Stimulated activated CD4-positive, alpha-beta T cell treated with anti-CD3 and anti-CD28 coated beads, Interleukin-15, amount 100 ng/mL, for 48 hours (primary cell): ENCODE measurements at places on chromosomes 16 and 17.

DNA sequence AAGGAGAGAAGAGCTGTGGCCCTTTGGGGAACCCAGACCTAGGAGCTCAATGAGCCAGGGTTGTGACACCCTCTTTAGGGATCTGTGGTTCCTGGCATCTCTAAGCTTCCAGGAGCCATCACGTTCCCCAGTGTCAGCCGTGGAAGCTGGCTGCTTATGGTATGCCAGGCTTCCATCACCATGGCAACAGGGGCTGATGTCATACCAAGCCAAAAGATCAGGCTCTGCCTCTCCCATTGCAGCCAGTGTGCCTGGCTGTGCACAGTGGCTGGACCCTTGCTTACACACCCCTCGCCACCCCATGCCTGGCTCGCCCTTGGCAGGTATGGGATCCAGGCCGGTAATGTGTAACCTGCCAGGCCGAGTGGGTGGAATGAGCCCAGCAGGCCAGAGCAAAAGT is 91.1 kb downstream of the SSH2 start:
- no peak for DNase-seq

DNA sequence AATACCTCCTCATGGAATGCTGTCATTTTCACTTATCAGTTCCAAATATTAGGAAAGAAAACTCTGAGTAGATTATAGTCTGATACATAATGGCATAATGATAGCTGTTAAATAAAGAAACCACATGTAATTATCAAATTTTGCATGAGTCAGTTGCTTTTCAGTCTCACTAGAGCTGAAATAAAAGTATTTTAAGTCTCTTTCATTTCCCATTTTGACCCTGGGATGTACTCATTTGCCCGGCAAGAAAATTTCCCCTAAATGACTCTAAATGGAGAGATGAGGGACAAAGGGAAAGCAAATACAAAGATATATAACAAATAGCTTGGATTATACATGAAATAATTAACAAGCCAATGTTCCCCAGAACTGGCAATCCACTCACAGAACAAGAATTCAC is 47.9 kb upstream of the CPHXL start:
- no peak for DNase-seq

DNA sequence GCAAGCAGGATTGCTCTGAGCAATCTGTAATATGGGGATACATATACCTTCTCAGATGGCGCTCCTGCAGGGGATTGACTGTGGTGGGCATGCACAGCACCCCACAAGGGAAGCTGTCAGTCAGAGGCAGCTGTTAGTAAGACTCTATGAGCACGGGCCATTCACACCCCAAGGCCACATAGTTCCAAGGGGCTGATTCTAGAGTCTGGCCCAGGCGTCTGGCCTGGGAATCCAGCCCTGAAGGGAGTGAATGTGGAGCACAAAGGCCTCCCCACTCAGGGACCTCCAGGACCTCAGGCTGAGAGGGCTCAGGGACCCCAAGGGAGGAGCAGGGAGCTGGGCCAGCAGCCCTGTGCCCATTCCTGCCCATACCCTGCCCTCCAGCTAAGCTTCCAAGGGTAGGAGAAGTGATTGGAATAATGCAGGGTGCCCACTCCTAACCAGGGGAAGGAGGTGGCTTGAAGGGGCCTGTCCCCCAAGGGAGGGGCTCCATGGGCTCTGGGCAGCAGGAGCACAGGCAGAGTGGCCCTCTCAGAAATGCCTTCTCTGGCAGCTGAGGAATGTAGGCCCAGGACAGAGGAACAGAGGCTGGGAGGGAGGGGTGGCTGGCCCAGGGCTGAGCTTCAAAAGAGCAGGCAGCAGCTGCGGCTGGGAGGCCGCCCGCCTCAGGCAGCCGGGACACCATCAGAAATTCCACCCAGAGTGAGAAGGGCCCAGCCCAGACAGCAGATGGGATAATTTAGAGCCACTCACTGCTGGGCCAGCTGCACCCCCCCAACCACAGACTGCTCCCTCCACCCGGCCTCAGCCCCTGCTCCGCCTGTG is 48.9 kb upstream of the MRPS23 start:
- DNase-seq: no peak

DNA sequence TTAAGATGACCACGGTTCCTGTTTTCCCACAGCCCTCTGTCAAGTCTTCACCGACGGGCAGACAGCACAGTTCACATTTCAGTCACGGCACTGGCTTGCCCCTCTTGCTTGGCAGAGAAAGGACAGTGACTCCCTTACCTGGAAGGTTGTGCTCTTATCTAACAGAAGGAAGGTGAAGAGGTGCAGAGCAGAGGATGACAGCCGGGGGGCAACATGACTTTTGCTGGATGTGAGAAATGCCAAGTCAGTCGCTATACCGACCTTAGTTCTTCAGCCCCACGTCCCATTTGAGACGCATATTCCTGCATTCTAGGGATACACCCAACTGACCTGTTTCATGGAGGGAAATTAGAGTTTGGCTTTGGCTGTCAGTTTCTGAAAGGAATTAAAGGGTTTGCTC is 492.3 kb downstream of the NPIPA7 start:
- no peak for DNase-seq

DNA sequence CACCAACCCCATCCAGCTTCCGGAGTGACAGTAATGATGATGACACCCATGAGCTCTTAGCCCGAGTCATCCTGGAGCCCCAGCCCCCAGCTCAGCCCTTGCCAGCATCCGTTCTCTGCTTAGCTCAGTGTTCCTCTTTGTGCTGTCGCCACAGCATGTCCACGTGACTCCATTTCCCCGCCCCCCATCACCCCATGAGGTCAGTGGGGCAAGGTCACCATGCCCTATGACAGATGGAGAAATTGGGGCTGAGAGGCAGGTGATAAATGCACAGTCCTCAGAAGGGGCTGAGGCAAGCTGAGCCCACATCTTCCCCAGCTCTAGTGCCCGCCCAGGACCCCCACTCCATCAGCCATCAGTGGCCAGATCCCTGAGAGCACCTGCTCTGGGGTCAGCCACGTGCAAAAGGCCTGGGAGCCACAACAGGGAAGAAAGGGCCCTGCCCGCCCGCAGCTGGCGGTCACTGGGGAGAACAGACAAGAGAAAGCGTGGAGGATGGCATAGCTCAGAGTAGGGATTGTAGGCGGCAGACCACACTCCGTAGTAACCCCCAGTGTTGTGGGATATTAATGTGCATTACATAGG is 17.1 kb downstream of the ITGB4 start:
- no peak for DNase-seq

DNA sequence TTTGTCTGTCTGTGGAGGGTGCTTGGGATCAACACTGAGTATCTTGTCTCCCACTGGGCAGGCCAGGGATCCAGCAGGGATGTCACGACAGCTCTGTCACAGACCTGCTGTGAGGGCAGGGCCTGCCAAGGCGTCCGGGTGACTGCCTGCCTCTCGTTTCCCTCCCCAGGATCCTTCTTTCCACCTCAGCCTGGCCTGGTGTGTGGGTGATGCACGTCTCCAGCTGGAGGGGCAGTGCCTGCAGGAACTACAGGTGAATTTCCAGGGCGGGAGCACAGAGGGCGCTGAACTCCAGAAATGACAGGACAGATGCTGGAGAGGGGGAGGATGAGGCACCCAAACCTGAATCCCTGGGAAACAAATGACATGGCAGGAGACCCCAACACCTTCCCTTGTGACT is 6.8 kb upstream of the MMP15 start:
- no peak for DNase-seq

DNA sequence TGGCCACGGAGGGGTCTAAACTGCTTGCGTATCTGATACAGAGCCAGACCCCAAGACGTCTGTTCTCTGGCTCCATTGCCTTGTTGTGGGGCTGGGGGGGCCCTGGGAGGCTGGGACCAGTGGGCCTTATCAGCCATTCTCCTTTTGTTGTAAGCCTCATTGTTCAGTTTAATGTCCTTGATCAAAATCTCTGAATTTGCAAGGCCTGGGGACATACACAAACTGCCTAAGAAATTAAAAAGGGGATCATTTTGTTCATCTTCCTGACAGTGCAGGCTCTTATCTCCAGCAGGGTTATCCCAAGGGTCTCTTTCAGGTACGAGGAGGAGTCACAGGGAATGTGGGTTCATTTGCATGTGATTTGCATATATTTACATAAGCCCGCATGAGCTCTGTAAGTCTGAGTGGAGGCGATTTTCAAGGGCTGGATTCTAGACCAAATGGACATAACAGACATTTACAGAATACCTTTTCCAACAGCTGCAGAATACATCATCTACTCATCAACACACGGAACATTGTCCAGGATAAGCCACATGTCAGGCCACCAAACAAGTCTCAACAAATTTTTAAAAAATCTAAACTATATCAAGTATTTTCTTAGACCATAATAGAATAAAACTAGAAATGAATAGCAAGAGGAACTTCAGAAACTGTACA is 269.8 kb downstream of the RBFOX1 start:
- DNase-seq: no peak

- DNase-seq: no peak
Measured at GRCh38 chr17:6162892-6163291, 92.7 kb downstream of the WSCD1 start.

DNA sequence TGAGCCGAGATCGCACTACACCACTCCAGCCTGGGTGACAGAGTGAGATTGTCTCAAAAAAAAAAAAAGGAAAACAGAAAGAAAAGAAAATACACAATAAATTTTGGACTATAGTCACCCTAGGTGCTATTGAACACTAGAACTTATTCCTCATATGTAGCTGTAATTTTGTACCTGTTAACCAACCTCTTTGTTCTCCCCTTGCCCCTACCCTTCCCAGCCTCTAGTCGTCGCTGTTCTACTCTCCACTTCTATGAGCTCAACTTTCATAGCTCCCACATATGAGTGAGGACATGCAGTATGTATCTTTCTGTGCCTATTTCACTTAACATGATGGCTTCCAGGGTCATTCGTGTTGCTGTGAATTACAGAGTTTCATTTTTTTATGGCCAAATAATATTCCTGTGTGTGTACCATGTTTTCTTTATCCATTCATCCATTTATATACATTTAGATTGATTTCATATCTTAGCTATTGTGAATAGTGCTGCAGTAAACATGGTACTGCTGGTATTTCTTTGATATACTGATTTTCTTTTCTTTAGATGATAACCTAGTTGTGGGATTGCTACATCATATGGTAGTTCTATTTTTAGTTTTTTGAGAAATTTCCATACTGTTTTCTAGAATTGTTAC is 28.3 kb downstream of the VPS35L start:
- DNase-seq: no peak

DNA sequence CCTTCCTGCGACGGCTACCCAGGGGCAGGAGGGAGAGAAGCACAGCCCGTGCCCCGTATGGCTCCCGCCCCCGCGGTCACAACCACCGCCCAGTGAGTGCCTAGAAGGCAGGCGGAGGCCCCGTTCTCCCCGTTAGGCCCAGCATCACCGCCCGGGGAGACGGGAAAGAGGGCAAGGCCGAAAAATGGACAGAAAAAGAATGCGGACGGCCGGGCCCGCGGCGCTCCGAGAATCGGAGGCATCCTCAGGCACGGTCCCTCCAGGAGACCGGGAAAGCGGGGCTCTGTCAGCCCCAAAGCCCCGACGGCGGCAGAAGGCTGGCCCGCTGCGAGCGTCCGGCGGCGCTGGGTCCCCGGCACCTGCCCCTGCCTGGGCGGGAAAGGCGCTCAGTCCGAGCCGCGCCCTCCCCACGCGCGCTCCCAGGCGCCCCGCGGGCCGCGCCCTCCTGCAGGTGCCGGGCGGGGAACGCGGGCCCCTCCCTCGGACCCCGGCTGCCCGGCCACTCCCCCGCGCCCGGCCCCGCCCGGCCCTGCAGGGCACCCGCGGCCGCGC is 407 bp downstream of the MCRIP1 start:
- DNase-seq: peak; percentile 37
